ENCODE measurements at places on chromosomes 5 and 9.
A peak's percentile ranks its signal among the peaks of the same experiment; 100 is the strongest.

- DNase-seq: no peak
Measured at GRCh38 chr5:149471406-149472183, 79.6 kb downstream of the CSNK1A1 start.

- DNase-seq: no peak
Measured at GRCh38 chr9:91043056-91043810, 241.6 kb downstream of the SYK start.

DNA sequence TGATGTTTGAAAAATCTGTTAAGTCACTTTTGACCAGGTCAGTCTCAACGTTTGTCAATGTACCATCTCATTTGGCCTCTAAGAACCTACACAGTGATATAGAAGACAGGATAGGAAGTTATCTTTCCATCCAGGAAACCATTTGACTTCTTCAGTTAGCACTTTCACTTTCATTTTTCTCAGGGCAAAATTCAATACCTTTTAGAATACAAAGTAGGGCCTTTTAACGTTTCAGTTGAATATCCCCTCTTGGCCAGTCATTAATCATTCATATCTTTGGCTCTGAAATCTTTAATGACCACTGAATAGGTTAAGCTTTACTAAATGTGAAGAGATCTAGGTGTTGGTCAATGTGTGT is 101.1 kb upstream of the GNAQ start:
- DNase-seq: no peak

- peak; percentile 0 for DNase-seq
Measured at GRCh38 chr9:115524453-115525059, 406.6 kb upstream of the TNC start.

DNA sequence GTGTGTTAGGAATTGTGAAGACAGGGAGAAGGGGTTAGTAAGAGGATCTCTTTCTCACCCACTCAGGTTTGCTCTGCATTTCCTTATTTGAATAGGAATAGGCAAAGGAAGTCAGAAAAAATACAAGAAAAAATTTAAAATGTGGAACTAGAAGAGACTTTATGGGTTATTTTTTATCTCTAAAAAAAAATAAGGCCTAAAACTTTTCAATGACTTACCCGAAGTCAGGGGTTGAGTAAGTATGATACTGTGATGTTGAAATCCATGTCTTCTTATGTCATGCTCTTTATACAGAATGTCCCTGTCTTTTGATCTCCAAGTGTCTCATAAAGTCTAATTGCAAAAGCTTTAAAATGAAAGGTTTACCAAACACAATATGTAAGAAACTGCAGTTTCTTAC is 148.3 kb upstream of the PIK3R1 start:
- DNase-seq: no peak

DNA sequence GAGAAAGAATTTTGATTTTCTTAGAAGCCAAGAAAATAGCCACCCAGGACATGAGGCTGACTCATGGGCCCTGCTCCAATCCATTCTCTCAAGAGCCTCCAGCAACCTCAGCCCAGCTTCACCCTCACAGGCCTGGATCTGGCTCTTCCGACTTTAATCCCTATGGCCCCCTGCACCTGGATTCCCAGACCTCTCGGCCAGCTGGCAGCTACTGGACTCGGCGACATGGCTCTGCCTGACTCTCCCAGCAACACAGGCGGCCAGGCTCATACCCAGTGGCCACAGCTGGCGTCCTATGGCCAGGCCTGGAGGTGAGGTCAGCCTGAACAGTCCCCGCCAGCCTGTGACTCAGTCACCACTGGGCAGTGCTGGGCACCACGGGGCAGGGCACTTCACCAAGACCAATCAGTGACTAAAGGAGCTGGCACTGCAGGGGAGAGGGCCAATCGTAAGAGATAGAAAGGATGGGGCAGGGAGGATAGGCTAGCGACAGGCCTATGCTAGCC is 6.2 kb upstream of the PDLIM4 start:
- no peak for DNase-seq

GRCh38 chr5:113122053-113122452 is 145.5 kb downstream of the DCP2 start:
- no peak for DNase-seq

DNA sequence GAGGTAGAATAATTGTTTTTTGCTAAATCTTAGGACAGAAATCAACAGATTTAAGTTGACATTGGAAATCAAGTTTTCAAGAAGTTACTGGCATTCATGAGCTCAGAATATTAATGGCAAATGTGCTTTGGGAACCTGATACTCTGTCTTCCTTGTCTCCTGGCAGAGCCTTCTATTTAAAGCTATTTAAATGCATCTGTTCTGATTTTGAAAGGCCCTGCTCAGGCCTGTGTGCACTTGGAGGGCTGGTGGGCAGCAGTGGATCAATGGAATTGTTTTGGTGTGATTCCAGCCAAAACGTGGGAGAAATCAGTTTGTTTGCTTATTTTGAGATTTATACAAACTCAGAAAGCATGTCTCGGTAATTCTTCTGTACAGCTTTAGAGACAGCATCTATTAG is 38.5 kb downstream of the FBXL7 start:
- DNase-seq: no peak

DNA sequence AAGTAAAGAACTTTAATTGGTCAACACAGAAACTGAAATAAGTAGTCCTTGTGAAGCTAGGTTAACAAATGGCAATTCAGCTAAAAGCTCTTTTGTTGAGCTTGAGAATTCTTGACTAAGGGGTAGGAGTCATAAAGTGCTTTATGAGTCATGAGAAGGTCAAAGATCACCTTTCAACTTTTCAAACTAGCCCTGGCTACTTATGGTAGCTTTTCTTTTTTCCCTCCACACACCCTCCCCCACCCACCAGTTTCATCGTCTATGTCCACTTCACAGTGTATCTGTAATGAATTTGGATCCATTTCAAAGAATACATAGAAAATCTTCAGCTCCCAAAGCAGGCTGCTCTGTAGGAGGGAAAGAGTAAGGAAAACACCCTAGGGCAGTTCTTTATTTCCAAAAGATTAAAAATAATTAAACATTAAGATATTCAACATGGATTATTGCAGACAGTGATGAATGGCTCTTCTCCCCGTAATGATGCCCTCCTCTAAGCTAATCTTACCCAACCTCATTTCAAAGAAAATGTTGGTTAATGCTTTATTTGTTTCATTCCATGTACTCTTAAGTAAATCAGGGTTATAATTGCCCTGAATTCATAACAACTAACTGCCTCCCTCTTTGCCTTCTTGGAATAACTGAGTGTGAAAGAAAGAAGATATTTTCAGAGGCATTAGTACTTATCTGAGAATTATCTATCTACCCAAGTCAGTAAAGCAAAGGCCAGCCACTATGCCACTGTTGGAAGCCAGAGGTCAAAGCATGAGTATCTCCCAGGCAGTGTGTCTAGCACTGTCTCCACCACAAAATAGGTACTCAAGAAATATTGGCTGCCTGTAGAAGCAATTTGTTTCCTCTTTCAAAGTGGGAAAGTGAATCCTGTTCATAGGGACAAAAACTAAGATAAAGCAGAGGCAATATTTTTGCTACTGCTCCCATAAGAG is 290.6 kb downstream of the PIK3R1 start:
- DNase-seq: no peak

- no peak for DNase-seq
Measured at GRCh38 chr5:115507681-115508080, 36.9 kb downstream of the FEM1C start.

- DNase-seq: no peak
Measured at GRCh38 chr5:36877667-36878391, 1.3 kb downstream of the NIPBL start.

- no peak for DNase-seq
Measured at GRCh38 chr5:23977997-23978396, 470.6 kb downstream of the PRDM9 start.

- no peak for DNase-seq
Measured at GRCh38 chr9:17453751-17454150, 125.1 kb upstream of the SH3GL2 start.

DNA sequence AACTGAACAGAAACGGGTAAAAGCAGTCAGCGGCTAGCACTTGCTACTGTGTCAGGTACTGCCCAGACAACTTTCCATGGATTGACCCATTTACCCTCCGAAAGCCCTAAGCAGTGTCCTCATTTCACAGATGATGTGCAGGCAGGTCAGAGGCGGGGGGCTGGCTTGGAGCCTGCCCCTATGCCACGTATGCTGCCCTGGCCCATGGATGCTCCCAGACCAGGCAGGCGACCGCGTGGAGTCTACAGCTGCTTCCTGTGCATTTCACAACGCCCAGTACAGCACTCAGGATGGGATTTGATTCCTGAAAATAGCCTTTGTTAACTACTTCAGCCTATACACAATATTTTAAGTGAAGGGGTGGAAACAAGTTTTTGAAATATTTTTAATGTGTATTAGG is 202.9 kb downstream of the NXNL2 start:
- DNase-seq: no peak

DNA sequence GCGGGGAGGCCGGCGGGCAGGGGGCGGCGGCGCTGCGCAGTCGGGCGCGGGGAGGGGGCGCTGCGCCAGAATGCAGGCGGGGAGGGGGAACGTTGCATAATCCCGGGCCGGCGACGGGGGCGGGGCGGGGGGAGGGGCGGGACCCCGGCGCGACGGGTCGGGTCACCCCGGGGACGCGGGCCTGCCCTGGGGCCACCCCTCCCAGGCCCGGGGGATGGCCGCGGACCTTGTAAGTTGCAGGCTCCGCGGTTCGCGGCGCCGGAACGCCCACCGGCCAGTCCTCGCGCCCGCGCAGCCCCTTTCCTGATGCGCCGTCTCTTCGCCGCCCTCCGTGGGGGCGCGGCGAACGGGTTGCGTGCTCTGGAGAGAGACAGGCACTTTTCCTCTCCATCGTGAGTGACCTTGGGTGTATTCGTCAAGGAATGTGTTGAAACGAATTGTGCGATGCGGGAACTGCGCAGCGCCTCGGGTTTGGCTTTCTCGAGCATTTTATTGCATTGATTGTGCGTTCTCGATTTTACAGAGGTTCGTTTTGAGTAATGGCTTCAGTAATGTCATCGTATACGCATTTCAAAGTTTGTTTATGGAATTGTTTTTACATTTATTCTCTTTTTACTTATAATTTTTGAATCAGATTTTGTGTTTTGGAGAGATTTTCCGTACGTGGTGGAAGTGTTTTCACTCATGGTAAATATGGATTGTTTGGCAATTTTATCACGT is 802 bp downstream of the SPIN1 start:
- peak; percentile 34 for DNase-seq

DNA sequence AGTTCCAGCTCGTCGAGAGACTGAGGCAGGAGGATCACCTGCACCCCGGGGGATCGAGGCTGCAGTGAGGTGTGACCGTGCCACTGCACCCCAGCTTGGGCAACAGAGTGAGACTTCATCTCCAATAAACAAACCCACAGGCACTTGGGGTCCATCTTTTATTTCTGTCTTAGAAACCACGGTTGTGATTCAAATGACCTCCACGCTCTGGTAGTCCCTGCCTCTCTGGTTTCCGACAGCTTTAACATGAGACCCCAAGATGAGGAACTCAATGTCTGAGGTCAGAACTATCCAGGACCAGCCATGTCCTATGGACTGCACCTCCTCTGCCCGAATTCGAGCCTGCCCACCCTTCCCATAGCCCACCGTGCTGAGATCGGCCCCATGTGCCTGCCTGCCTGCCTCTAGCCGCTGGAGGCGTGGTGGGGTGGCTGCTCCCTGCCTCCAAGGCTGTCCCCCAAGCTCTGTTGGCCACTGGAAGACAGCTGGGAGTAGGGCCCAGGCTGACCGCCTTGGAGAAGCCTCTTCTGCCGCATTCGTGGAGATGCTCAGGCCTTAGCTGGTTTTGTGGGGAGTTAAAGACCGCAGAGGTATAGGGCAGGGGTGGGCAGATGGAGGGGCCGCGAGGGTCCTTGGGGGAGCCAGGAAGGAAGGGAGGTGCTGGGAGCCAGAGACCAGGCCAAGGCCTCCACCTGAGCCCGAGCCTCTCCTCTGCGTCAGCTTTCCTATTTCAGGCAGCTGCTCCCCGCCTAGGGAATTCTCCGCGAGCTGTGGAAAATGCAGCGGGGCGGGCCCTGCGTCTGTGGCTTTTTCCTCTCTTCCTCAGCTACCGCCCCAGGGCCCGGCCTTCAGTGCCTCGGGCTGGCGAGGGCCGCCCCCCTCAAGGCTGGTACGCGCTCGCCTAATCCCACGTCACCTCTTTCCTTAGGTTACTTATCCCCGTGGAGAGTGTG is 6.9 kb upstream of the WDR5 start:
- no peak for DNase-seq

DNA sequence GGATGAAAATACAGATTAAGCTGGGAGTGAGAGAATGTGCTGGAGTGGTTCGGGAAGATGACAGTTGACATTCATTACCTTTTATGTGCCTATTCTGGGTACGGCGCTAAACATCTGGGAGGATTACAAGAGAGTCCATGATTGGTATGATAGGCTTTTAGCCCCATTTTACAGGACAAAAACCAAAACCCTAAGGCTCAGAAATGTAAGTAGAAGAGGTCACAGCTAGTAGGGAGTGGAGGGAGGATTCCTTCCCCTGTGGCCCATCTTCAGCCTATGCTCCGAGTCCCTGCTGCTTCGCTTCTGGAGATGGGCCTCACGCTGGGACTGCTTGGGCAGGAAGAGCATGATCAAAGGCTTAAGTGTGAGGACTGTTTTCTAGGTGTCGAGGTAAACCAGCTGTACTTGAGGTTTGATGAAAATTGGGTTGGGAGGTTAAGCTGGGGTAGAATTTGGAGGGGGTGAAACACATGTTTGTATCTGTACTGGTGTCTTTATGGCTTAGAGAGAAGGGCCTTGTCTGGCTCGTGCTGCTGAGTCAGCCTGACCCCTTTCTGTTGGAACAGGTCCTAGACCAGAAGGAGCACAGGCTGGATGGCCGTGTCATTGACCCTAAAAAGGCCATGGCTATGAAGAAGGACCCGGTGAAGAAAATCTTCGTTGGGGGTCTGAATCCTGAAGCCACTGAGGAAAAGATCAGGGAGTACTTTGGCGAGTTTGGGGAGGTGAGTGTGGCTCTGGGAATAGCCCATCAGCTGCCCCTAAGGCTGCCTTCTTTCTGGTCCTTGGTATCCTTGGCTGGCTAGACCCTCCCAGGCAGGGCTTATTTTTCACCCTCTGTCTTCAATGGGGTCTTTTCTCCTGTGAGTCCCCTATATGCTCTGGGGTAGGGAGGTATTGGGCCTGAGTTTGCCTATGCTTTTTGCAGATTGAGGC is 2.1 kb downstream of the HNRNPAB start:
- DNase-seq: no peak

- no peak for DNase-seq
Measured at GRCh38 chr5:62212648-62213047, 93.4 kb upstream of the KIF2A start.

DNA sequence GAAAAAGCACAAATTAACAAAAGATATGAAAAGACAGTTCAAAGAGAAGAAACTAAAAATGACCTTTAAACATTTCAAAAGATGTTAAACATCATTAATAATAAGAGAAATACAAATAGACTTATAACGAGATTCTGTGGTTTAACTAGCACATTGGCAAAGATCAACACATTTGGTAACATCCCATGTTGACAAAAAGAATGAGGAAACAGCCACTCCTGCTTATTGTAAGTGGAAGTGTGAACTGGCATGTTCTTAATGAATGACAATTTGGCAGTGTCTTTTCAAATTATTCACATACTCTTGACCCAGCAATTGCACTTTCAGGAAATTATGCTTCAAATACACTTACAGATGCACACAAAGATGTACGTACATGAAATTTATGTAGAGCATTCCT is 176.3 kb downstream of the TLE1 start:
- no peak for DNase-seq

GRCh38 chr5:132474131-132474723 is 16.3 kb downstream of the IRF1 start:
- no peak for DNase-seq
